ENCODE measurements at places on chromosomes 12 and 14. TPM values are rescaled to one million over a fixed set of nuclear protein-coding genes. Genes with fewer than 3 reads are reported as not detected.

DNA sequence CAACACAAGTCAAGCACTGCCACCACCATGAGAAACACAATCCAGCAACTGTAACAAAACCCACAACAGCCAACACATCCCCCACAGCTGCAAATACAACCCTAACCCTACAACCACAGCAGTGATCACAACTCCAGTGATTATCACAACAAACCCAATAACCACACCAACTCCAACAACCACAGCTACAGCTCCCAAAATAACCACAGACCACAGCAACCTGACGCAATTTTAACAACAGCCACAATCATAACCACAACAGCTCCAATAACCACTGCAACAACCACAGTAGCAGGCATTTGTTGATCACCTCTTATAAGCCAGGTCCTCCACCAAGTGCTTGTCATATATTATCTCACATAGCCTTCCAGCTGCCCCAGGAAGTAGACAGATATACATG, 42.2 kb upstream of the FAM181A start:
- H3K4me1 ChIP-seq, result no peaks in the 10 kb centered on the region
- H3K27ac ChIP-seq, result no peak overlapping the region
- peaks cover 77% of the 10 kb centered on the region for H3K27me3 ChIP-seq
- no peak for DNase-seq
- no peaks in the 10 kb centered on the region for H3K36me3 ChIP-seq

DNA sequence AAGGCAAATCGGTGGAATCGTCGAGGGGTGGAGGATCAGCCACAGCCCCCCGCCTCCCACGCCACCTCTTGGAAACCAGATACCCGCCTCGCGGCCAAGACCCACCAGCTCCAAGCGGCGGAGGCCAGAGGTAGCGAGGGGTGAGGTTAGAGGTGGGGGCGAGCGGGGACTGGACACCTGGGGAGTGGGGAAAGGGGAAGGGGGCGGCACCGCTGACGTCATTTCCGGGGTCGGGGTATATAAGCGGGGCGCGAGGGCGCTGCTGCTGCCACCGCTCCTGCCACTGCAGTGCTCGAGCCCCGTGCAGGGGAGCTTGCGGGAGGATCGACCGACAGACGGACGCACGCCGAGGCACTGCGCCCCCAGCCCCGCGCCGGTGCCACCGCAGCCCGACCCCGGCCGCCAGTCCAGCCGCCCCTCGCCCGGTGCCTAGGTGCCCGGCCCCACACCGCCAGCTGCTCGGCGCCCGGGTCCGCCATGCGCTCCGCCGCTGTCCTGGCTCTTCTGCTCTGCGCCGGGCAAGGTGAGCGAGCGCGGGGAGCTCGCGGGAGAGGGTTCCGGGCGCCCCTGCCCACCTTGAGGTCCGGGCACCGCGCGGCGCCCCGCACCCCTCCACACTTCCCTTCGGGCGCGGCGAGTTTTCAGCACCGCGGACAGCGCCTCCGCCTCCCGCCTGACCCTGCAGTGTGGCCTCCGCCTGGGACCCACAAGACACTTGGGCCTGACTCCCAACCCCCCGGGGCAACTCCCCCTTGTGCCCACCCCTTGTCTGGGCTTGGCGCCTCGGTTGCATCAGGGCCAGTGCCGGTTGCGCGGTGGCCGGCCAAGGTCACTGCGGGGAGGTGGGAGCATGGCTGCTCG, at the start of gene CHGA:
TSS of gene CHGA (plus strand) at position 268 of the 861 bp plus-strand sequence. CDS start at position 478, 210 bp downstream.
- peak; percentile 32 for DNase-seq
- H3K27me3 ChIP-seq, result peaks cover 71% of the 10 kb centered on the region
- H3K36me3 ChIP-seq, result no peaks in the 10 kb centered on the region
- H3K4me3 ChIP-seq, result no peak within 1 kb of the TSS
- H3K27ac ChIP-seq, result no peak within 1 kb of the TSS

DNA sequence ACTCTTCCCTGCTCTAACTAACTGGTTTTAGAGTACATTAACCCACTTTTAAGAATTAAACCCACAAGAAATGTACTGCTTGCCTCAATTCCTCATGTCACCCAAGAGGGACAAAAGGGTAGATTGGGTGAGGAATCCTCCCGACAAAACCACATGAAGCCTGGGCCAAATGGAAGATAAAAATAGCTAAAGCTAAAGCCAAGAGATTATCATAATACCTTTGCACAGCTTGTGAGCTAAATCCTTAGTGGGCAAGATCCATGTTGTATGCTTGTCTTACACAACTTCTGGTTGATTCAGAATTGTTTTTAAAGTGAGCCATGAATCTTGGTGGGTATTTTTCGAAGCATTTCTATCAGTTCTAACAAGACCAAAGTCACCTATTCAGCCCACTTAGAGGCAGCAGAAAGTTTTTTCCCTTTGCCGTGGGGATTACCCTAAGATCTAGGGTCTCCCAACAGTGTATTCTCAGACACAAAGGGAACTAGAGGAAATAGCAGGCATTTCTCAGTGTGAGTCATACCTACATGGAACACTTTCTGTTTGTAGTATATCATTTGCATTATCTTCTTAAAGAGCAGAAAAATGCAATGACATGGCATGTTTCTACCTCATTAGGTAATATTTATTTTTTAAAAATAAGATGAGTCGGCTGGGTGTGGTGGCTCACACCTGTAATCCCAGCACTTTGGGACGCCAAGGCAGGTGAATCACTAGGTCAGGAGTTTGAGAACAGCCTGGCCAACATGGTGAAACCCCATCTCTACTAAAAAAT, 616.6 kb downstream of the KCNH5 start:
- no peak for DNase-seq
- H3K4me3 ChIP-seq, result no peak overlapping the region
- H3K27me3 ChIP-seq, result no peaks in the 10 kb centered on the region

- no peak overlapping the region for H3K27ac ChIP-seq
- H3K4me3 ChIP-seq, result no peak overlapping the region
- H3K27me3 ChIP-seq, result no peaks in the 10 kb centered on the region
- peaks cover 8% of the 10 kb centered on the region for H3K4me1 ChIP-seq
- no peak for DNase-seq
Observed at GRCh38 chr14:66717561-66718140, 209.7 kb downstream of the GPHN start.

DNA sequence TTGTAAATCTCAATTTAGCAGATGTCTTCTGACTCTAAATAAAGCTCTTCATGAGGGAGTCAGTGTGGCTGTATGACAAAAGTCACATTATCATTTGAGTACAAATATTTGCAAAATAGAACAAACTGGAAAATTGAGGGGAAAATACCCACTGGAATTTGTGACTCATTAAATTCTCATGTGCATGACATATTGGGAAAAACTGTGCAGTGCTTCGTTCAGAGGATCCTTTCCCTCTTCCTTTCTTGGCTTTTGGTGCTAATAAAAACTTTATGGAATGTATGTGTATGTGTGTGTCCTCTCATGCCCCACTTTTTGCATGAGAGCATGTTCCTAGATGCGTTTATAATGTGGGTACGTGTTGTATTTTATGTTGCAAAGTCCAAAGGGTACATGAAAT, 267.8 kb downstream of the KTN1 start:
- DNase-seq, result no peak
- peaks cover 63% of the 10 kb centered on the region for H3K4me1 ChIP-seq
- no peak overlapping the region for H3K27ac ChIP-seq
- no peak overlapping the region for H3K4me3 ChIP-seq
- H3K27me3 ChIP-seq, result no peaks in the 10 kb centered on the region

- DNase-seq, result no peak
- peaks cover 15% of the 10 kb centered on the region for H3K4me1 ChIP-seq
- H3K4me3 ChIP-seq, result no peak overlapping the region
- no peak overlapping the region for H3K27ac ChIP-seq
- peaks cover 4% of the 10 kb centered on the region for H3K27me3 ChIP-seq
- peaks cover 40% of the 10 kb centered on the region for H3K36me3 ChIP-seq
Observed at GRCh38 chr14:69154779-69155178, 1.9 kb upstream of the DCAF5 start.

GRCh38 chr14:101111620-101112290, 208.2 kb upstream of the RTL1 start:
- DNase-seq, result no peak
- H3K4me1 ChIP-seq, result no peaks in the 10 kb centered on the region
- no peaks in the 10 kb centered on the region for H3K36me3 ChIP-seq
- no peak overlapping the region for H3K27ac ChIP-seq
- H3K27me3 ChIP-seq, result no peaks in the 10 kb centered on the region

- H3K36me3 ChIP-seq, result no peaks in the 10 kb centered on the region
- no peak overlapping the region for H3K4me3 ChIP-seq
- H3K4me1 ChIP-seq, result peaks cover 26% of the 10 kb centered on the region
- no peaks in the 10 kb centered on the region for H3K27me3 ChIP-seq
- DNase-seq, result no peak
Observed at GRCh38 chr14:61647704-61648103, 47.6 kb upstream of the HIF1A start.

GRCh38 chr12:69553628-69554248, 31.5 kb upstream of the CCT2 start:
- H3K4me3 ChIP-seq, result no peak overlapping the region
- peak; percentile 51 for DNase-seq
- H3K4me1 ChIP-seq, result peaks cover 9% of the 10 kb centered on the region
- no peaks in the 10 kb centered on the region for H3K36me3 ChIP-seq

Gene G2E3
- 27.7 TPM for total RNA-seq

Gene GLT8D2
- total RNA-seq, result not detected

Data from Calu3 (cell line).